ENCODE measurements at places on chromosomes 1 and 21. TPM values are rescaled to one million over a fixed set of nuclear protein-coding genes. Genes with fewer than 3 reads are reported as not detected.

The OR2M3 gene
- total RNA-seq: not detected

The UBL4B gene
- not detected for total RNA-seq

The PANK4 gene
- total RNA-seq: 53.5 TPM

The LAX1 gene
- total RNA-seq: 21.7 TPM

The AADACL4 gene
- not detected for total RNA-seq

The SAMSN1 gene
- 33.7 TPM for total RNA-seq

DNA sequence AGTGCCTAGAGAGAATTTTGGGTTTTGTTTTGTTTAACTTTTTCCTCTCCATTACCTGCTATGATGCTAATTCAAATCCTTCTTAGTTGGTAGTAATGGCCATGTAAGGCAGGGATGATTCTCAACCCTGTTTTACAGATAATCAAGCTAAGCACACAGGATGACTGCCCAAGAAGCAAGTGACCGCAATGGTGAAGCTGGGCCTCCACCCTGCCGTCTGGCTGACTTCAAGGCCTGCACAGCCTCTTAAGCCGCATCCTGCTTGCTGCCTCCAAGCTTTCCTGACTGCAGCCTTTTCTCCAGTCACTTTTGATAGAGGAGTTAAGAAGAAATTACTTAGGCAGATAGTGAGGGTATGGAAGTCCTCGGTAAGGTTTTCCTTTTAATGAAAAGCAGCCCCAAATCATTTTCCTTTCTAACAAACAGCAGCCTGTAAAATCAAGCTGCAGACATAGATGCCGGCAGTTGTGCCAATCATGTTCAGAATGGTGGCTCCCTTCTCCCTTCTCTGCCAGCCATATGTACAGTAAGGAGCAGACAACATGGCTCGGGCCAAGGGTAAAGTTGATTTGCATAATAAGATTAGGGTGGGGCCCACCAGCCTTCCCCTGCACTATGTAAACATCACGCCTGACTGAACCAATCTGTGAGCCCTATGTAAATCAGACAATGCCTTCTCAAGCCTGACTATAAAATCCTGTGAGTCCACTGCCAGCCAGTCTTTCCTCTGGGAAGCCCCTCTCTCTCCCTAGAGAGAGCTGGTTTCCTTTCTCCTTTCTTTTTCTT, 8.8 kb upstream of the CTBS start:
- no peak for DNase-seq

- DNase-seq: no peak
These were observed 91.7 kb downstream of the ATG4C start for GRCh38 chr1:62875676-62876075.

GRCh38 chr1:205225901-205226765, 1.6 kb upstream of the TMCC2 start:
- no peak for DNase-seq

DNA sequence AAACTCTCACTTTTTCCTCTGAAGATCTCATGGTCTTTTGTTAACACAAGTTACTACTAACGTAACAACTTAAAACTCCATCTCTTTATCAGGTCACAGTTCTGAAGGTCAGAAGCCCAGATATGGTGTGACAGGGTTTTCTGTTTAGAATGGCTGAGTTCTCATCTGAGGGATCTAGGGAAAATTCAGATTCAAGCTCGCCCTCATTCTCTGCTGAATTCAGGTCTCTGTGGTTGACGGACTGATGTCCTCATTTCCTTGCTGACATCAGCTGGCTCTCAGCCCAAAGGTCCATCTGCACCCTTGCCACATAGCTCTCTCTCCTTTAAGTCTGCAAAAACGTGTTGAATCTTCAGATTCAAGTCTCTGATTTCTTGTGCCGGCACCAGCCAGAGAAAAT, 6.1 kb upstream of the NTPCR start:
- no peak for DNase-seq

GRCh38 chr1:234920843-234921140, 207.8 kb downstream of the TOMM20 start:
- no peak for DNase-seq

DNA sequence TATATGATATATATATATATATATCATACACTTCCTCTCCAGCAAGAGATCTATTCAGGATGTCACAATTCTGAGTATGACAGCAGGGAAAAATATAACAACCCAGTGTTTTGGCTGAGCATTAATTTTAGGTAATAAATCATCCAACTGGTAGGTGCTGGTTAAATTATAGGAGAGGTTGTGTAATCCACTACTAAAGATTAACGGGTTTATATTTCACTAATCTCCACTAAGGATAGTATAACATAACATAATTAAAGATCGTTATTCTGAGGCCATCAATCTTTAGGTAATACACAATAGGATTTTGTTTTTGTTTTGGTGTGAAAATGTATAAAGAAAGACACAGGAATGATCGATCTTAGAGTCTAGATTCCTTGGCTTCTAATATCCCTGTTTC, 102.2 kb downstream of the COQ8A start:
- DNase-seq: no peak

GRCh38 chr1:215603319-215603718, 36.2 kb downstream of the KCTD3 start:
- no peak for DNase-seq

GRCh38 chr1:10378081-10378841, 20.6 kb upstream of the PGD start:
- DNase-seq: no peak

DNA sequence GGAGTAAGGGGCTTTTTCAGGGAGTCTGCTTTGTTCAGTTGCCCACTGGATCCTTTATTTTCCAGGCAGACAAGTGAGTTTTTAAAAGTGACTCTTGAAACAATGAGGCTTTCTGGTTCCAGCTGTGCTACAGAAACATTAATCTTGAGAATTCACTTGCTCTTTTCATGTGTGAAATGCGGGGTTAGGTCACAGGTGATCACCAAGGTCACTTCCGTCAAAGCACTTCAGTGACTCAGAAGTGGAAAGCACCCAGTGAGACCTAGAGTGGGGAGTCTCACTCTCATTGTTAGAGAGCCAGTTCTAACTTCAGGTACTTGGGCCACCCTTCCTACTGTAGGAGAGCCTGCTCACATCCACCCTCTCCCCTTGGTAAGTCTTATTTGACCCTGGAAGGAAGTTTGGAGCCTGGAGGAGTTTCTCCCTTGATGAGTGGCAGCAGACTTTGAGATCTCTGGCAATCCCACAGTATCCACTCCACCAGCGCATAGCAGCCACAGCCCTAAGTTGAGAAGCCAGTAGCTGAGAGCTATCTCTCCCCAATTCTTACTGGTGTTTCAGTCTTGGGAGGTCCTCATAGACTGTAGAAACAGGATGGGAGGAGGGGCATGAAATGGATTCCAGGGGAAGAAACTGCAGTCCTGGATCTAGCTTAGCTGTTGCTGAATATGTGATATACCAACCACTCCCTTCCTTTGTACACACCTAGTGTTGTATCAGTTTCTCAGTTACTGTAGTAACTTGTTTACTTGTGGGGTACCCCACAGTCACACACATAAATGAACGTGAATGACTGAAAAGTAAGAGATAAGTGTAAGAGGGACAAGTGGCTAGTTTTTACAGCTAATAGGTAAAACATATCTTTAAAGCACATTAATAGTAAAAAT, 3.1 kb downstream of the TACSTD2 start:
- DNase-seq: peak; percentile 11

GRCh38 chr1:7865978-7866377, 13.1 kb upstream of the UTS2 start:
- DNase-seq: no peak

GRCh38 chr1:30764939-30765555, 7.5 kb upstream of the LAPTM5 start:
- DNase-seq: no peak

DNA sequence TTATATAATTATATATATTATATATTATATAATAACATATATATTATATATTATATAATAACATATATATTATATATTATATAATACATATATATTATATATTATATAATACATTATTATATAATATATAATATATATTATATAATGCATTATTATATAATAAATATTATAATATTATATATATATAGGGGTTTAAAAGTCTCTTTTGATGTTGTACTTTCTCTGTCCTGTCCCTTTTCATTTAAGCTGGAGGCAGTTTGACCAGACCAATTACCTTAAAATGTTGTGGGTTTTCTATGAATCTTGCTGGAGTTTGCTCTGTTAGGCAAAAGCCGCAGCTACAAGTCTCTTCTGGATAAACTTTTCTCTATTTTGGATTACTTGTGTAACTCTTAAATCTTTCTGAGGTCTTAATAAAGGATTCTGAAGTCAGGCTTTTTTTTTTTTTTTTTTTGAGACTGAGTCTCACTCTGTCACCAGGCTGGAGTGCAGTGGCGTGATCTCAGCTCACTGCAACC, 22.2 kb upstream of the KIF1B start:
- DNase-seq: no peak

- no peak for DNase-seq
These were observed 59.1 kb downstream of the PRDM2 start for GRCh38 chr1:13759072-13759471.

Data from T-helper 17 cell (primary cell).